ENCODE measurements at places on chromosomes 7 and 10.

DNA sequence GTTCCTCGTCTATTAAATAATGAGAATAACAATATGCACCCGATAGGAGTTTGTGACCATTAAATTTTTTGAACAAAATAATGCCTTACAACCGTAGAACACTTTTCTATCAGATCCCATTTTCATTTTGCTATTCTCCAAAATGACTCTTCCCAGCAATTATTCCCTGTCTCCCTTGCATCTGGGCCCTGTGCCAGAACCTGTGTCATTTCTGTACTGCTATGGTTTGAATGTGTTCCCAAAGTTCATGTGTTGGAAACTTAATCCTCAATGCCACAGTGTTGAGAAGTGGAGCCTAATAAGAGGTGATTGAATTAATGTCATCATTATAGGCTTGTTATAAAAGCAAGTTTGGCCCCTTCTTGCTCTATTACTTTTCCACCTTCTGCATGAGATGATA lies 33.2 kb upstream of the SMNDC1 start:
- DNase-seq, result no peak

DNA sequence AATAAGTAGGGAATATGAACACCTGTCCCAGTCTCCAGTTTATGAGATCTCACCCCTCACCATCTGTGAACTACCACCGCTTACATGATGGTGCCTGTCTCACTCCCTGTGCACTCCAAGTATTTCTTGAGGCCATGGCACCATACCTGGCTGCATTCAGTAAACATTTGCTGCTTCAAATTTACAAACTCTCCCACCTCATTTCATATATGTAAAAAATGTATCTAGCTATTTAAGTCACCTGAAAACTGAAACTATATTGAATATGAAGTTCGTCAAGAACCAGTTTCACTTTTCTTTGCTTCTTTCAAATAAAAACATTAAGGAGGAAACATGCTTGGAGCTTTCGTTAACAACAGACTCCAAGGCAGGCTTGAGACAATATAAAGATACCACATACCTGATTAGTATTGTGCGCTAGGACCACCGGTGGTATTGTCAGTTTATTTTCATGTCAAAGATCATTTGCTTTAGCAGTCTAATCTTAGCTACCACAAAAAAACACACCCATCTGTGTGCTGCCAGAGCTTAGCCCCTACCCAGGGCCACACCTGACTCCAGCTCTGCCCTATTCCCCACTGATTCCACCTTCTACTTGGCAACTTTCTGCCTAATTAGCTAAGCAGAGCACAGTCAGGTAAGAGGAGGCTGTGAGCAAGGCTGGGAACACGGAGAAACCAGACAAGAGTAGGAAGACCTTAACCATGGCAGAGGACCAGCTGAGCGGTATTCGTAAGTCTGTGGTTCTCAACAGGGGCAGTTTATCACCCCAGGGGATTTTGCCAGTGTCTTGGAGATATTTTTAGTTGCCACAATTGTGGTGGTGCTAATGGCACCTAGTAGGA lies 92.0 kb downstream of the ZFAND4 start:
- no peak for DNase-seq

- DNase-seq, result no peak
Observed at GRCh38 chr10:119190954-119191785, 12.6 kb upstream of the PRDX3 start.

- no peak for DNase-seq
Observed at GRCh38 chr10:70830164-70830563, 14.4 kb downstream of the SGPL1 start.

- no peak for DNase-seq
Observed at GRCh38 chr7:33874943-33875342, 30.4 kb upstream of the BMPER start.

DNA sequence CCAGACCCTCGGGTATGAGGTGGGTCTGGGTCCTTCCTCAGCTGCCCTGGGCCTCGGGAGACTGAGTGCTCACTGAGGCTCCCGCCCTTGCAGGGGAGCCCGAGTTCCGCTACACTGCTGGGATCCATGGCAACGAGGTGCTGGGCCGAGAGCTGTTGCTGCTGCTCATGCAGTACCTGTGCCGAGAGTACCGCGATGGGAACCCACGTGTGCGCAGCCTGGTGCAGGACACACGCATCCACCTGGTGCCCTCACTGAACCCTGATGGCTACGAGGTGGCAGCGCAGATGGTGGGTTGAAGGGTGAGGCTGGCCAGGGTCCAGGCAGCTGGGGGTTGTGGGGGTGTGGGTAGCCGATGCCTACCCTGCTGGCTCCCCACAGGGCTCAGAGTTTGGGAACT lies 7.6 kb downstream of the AEBP1 start:
- no peak for DNase-seq

DNA sequence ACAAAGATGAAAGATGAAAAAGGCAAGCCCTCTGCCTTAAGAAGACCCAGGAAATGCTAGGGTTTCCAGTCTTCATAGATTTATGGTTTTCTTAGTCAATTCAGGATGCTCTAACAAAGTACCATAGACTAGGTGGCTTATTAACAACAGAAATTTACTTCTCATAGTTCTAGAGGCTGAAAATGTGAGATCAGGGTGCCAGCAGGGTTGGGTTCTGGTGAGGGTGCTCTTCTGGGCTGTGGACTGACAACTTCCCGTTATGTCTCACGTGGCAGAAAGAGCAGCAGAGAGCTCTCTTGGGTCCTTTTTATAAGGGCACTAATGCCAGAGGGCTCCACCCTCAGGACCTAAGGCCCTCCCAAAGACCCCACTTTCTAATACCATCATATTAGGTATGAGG lies 23.7 kb downstream of the ELMO1 start:
- no peak for DNase-seq

- DNase-seq, result no peak
Observed at GRCh38 chr10:11533328-11533781, 78.1 kb downstream of the USP6NL start.

- DNase-seq, result no peak
Observed at GRCh38 chr10:48184224-48184623, 90.3 kb downstream of the FRMPD2 start.

DNA sequence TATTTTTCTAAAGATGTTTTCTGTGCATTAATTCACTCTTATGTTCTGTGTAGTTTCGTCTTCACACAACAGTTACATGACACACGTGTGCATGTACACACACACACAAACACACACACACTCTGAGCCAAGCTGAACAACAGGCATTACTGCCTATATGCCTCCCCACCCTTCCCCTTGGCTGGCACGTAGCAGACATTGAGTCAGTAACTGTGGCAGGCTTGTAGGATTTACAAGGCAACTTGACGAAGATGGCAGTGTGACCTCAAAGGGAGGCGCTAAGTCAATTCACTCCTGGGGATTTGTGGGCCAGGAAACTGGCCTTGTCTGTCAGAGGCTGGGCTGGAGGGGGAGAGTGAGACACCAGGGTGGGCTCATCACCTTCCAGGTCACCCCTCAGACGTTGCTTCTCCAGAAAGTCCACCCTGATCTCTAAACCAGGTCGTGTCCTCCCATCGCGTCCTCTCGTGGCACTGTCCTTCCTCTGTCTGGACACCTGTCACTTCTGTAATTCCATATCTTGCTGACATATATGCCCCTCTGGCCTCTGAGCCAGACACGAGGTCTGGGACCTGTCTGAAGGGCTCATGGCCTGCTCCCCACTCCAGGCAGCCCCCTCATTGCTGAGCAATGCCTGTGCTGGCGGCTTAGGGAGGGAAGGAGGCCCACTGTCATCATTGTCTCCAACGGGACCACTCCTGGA lies 41.1 kb upstream of the INPP5A start:
- no peak for DNase-seq

DNA sequence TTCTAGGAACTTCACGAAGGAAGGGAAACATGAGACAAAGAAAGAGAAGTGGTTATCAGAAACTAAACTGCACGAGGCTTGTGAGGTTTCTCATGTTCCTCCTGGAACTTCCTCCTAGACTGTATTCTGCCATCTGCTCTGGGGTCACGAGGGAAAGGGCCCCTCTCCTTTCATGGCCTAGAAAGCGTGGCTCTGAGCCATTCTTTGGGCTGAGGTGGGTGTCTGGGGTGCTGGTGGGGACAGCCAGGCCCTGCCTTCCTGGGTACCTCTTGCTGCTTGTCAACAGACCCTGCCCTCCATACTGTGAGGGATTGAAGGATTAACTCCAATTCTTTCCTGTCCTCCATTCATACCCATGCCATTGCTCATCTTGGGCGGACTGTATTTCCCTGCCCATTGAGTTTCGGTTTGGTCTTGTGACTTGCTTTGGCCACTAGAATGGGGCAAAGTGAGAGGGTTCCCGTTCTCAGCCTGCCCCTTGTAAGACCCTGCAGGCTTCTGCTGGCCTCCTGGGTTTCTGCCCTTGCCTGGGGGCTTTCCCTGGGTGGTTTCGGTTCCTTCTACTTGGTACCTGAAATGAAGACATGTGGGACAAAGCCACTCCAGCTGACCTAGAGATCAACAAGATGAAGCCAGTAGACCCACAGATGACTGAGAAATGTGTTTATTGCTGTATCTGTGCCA lies 14.9 kb upstream of the GIMAP8 start:
- no peak for DNase-seq

DNA sequence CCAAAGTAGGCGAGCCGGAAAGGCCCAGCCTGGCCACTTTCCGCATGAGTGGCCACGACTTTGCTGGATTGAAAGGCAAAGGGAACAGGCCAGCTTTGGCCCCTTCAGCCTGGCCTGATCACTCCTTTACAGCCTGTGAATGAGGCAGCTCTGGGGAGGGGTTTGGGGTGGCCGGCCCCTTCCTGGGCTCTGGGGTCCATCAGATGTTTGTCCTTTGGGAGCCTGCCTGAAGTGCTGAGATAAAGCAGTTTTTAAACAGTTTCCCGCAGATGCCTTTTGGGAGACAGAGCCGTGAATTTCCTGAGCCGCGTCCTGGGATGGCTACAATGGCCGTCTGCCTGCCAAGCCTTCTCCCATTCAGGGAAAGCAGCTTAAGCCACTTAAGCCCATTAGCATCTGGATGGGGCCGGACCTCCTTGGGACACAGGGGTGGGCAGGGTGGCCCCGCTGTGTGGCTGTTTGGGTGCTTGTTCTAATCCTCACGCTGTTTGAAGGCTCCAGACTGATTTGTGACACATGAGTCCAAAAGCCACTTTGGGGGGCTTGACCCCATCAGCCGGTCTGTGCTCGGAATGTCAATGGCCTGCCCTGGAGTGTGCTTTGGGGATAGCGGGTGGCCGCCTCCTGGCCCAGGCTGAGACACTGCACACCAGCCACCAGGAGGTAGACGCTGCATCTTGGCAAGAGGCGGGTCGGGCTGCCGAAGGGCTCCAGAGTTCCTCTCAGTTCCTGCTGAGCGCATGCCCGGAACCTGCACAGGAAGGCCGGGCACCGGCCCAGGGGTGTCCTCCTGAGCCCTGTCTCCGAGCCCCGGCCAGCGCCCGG lies 38.9 kb downstream of the NKX6-2 start:
- no peak for DNase-seq
